ENCODE measurements at places on chromosomes 4 and X.

DNA sequence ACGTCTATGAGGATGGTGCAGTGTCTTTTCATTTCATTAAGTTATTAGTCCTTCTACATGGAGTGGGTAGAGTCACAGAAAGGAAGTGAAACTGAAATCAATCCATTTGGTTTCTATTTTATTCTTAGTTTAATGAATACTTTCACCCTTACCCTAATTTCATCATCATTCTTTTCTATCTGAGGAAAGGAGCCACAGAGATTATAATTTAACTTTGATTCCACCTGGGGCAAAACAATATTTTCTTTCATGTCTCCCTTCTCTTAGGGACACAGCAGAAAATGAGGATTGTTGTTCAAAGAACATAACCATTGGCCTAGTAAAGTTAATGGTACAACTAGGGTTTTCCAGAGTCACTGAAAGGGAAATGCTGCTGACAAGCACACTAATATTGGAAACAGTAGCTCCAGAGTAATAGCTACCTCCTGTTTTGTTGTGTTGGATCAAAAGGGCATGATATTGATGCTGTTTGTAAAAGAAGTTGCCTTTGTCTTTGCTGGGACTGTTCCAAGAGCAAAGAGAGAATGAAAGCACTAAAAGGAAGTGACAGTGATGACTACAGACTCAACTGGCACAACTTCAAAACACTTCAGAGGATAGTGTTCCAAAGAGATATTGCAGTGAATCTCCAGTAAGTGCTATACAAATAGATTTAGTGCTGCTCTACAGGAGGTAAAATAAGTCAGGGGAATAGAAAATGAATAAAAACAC, 247.1 kb upstream of the PITX2 start:
- DNase-seq = no peak
- no peaks in the 10 kb centered on the region for H3K36me3 ChIP-seq
- no peak overlapping the region for H3K4me3 ChIP-seq
- peaks cover 15% of the 10 kb centered on the region for H3K4me1 ChIP-seq

DNA sequence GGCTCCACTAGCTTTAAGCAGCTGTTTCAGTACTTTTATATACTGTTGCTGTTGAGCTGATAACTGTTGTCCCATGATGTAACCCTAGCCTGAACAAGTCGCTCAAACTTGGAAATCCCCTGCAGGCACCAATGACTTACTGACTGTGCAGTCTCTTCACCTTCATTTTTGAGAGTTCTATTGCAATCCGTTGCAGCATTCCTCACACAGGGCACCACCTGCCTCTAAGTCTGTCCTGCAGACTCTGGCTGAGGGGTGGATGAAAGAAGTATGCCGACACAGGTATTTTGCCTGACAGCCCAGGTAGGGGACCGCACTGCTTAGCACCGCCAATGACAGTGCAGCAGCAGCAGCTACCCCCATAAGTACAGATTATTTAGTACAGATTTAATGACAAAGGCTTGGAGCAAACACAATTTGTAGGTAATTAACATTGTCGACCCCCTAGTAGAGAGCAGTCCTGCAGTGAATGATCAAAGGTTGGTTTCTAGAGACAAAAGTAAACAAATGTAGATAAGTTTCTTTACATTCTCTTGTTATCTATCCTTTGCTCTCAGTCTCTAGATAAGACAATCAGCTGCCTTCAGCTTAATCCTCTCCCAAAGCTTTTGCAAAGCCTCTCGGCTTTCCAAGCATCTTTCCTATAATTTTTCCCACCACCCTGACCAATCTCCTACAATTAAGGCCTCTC, 205.0 kb downstream of the PABPC4L start:
- no peak overlapping the region for H3K27ac ChIP-seq
- no peak overlapping the region for H3K4me3 ChIP-seq
- H3K36me3 ChIP-seq = no peaks in the 10 kb centered on the region
- H3K4me1 ChIP-seq = no peaks in the 10 kb centered on the region

- H3K4me3 ChIP-seq = no peak overlapping the region
- no peaks in the 10 kb centered on the region for H3K4me1 ChIP-seq
- H3K36me3 ChIP-seq = no peaks in the 10 kb centered on the region
Observed at GRCh38 chr4:102454268-102454667, 46.9 kb upstream of the NFKB1 start.

DNA sequence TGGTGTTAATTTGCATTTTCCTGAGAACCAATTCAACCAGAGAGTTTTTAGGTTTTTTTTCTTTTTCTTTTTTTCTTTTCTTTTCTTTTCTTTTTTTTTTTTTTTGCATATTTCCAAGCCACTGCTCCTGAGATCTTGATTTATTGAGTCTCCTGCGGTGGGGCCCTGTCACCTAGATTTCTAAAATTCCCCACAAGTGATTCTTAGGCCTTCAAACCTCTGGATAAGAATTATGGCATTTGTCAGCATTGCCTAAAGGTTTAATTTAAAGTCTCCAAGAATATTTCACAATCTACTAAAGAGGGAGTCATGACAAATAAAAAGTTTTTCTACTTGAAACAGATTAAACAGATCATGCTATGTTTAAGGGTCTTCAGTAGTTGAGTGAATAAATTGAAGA, 84.9 kb downstream of the GAB1 start:
- H3K4me1 ChIP-seq = no peaks in the 10 kb centered on the region
- H3K27me3 ChIP-seq = no peaks in the 10 kb centered on the region
- H3K36me3 ChIP-seq = no peaks in the 10 kb centered on the region
- no peak overlapping the region for H3K27ac ChIP-seq
- no peak for DNase-seq

DNA sequence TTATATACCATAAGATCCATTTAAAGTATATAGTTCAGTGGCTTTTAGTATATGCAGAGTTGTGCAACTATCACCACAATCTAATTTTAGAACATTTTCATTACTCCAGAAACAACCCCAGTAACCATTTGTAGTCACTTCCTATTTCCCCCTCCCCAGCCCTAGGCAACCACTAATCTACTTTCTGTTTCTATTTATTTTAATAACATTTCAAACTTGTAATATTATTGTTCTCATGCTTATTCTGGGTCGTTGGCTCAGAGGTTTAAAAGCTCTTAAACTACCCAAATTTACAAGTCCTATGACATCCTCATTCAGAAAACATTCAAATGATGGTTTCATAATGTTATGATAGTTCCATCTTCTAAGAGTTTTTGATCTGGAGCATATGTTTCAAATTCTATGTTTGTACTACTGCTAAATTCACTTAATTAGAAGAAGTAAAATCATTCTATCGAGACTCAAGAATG, 18.4 kb downstream of the XIAP start:
- no peak overlapping the region for H3K27ac ChIP-seq
- H3K4me3 ChIP-seq = no peak overlapping the region
- no peaks in the 10 kb centered on the region for H3K4me1 ChIP-seq
- no peak for DNase-seq
- H3K36me3 ChIP-seq = no peaks in the 10 kb centered on the region

All from breast epithelium (tissue), 4 donors.